HCEC 1CT (cell line): ENCODE measurements at places on chromosomes 6 and 20.

DNA sequence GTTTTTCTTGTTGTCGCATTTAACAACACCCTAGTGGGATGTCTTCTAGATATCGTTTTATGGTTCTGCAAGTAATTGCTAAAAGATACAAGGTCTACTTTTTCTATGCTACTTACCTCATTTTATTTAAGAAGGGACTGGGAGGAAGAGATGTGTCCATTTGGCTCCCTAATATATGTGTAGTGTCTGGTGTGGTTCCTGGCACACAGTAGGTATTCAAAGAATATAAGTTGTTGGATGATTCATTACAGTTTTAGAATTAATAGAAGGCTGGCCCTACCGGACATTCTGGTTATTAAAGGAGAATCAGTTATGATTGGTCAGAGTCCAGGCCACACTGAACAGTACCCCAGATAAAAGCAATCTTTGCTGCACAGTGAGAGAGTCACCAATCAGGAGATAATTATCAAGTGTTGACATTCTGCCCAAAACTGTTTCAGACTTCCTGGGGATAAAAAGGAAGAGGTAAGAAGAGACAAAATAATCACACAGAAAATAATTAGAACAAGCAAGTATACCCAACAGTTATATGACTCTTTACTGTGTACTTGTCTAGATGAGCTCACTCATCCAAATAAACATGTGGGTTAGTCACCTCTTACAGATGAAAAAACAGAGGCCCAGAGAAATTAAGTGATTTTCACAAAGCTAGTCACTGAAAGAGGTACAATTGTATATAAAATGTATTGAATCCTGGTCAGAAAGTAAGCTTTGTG is 7.0 kb downstream of the TMEM244 start:
- DNase-seq, result peak; percentile 81

GRCh38 chr6:43768983-43769525 is 957 bp upstream of the VEGFA start:
- peak; percentile 94 for DNase-seq

- no peak for DNase-seq
Measured at GRCh38 chr6:12823847-12824246, 107.3 kb downstream of the PHACTR1 start.

DNA sequence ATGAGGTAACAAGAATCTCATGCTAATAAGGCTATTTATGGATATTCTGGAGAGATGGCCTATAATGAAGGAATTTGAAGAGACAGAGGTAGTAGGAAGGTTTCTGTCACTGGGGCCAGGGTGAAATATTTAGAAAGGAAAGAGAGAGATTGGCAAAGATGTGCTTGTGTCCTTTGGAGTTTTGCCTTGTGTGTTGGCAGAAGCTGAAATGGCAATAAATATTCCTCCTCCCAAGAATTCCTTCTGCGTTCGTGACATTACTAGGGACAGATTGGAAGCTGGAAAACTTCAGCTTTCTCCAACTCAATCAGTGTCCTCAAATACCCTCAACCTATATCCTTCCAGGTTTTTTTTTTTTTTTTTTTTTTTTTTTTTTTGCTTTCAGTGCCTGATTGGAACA is 6.3 kb downstream of the SAMD5 start:
- DNase-seq, result no peak

DNA sequence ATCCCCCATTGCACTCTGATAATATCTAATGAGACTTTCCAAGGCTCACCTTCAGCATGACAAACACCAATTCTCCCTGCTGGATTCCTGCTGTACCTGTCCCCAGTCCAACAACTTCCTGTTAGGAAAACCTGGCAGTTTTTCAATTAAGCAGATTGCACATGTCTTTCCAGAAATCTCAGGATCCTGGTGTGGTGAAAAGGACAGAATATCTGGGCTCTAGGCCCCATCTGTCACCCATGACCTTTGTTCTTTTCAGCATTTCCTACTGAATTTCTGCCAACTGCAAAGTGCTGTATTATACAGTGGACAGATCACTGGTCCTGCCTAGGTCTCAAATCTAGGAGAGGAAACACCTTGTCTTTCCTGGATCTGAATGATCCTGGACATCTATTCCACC is 27.7 kb upstream of the DTNBP1 start:
- DNase-seq, result no peak

GRCh38 chr6:11734861-11735613 is 43.6 kb downstream of the ADTRP start:
- no peak for DNase-seq

DNA sequence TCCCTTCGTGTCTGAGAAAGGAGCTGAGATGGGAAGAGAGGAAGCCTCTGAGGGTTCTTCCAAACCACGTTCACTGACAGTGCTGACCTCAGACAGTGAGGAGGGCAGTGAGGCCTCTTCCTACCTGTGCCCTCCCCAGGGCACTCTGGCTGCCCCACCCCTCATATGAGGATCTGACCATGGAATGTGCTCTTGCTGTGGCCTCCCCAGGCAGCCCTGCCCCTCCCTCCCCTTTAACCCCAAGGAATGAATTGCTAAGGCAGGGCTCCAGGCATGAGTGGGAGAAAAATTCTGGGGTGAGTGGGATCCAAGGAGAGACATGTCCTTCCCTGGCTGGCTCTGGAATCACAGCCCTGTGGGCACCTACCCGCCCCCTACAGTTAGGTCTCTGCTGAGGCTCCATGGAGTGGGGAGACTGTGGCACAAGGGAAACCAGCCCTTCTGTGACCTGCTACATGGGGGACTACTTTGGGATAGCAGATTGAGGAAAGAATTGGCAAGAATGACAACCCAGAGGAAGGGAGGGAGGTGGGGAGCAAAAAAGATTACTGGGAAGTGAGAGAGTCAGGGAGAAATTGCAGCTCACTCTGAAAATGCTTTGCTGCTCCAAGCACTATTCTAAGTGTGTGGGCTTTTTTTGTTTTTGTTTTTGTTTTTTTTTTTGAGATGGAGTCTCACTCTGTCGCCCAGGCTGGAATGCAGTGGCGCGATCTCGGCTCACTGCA is 29.4 kb downstream of the TNXB start:
- DNase-seq, result no peak

DNA sequence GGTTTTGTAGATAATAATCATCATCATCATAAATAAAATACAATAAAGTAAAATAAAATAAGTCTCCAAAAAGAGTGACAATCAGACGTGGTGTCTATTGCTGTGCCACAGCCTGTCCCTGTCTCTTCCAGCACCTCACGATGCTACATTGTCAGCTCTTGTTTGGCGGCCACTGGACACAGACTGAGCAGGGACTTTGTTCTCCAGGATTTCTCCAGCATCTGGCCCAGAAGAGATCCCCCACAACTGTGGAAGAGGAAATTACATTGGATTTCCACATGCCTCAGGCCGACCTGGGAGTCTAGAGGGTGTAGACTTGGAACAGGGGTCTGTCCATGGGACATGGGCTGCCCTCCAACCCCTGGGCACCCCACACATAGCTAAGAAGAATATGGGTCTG is 39.2 kb upstream of the RALY start:
- DNase-seq, result no peak

- DNase-seq, result no peak
Measured at GRCh38 chr20:50471231-50471630, 39.0 kb upstream of the PTPN1 start.

GRCh38 chr6:8243475-8243874 is 141.1 kb upstream of the EEF1E1 start:
- DNase-seq, result no peak

DNA sequence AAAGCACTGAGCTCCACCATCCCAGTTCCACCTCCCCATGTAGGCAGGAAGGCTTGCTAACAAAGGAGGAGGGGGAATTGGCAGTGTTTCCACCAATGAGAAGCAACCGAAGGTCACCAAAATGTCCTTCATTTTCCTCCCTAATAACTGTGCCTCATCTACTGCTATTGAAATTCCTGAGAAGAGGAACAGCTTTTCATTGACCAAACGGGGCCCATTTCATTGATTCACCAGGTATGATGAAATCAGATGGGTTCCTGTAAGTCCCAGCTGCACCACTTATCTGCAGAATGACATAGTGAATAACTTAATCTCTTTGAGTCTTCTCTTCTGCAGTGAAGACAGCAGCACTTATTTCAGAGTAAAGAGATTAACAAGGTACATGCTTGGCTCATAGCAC is 17.3 kb downstream of the TREM1 start:
- DNase-seq, result no peak

DNA sequence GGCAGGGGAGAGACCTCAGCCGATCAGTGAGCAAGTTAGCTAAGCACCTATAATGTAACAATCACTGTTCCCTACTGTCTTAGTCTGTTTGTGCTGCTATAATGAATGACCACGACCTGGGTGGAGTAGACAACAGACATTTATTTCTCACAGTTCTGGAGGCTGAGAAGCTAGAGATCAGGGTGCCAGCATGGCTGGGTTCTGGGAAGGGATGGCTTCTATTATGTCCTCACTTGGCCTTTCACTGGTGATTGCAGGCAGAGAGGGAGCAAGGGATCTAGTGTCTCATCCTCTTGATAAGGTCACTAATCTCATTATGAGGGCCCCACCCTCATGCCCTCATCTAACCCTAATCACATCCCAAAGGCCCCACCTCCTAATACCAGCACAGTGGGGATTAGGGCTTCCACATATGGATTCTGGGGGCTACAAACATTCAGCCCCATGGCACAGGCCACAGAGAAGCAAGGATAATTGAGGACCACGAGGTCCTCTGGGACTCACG is 162.5 kb downstream of the CD83 start:
- DNase-seq, result no peak

GRCh38 chr20:49140834-49141233 is 47.3 kb downstream of the STAU1 start:
- DNase-seq, result no peak

DNA sequence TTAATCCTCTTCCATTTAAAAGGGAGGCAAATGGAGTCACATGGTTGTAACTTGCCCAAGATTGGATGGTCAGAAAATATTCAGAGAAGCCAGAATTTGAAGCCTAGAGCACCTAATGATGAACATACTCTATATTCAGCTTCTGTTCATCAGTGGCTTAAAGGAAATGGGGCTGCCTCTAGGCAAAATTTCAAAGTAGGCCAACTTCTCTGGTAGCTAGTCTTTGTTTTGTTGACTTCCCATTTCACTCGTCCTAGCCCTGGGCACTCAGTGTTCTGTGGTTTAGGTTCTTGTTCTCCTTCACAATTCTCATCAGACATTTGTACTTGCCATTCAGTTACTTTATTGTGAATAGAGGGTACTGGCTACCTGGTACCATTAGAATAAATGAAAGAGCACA is 13.2 kb downstream of the MAP3K7 start:
- no peak for DNase-seq

DNA sequence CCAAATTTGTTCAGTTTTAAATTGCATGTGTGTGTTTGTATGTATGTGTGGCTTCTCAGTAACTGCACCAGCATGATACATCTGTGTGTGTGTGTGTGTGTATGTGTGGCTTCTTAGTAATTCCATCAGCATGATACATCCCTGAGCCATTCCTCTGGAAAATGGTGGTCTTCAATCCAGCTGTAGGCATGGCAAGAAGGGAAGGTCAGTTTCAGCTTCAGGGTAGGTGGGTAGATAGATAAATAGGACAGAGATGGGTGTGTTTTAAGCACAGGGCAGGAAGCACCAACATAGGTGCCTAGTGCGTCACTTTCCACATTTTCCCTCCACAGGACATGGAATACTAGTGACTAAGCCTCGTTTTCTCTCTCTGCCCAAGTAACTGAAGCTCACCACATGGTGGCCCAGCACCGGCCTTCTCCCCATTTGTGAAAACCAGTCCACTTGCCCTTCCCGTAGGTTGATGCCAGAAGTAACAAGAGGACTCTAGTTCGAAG is 82.9 kb downstream of the RPP40 start:
- DNase-seq, result peak; percentile 23

DNA sequence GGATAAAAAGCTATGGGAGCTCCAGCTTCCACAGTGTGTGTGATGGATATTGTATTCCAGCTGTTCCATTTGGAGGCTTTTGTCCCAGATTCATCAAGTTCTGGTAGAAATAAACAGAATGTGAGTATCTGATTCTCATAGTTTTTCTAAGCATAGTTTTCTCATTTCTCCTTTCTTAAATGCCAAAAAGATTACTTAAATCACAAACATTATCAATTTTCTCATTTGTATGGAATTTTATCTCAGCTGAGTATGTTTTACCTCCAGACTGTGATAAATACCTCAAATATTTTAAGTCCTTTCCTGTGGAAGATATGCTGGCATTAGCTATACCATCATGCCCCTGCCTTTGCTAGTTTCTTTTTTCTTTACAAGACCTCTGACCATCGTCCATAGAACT is 767.3 kb downstream of the TFAP2A start:
- DNase-seq, result no peak

DNA sequence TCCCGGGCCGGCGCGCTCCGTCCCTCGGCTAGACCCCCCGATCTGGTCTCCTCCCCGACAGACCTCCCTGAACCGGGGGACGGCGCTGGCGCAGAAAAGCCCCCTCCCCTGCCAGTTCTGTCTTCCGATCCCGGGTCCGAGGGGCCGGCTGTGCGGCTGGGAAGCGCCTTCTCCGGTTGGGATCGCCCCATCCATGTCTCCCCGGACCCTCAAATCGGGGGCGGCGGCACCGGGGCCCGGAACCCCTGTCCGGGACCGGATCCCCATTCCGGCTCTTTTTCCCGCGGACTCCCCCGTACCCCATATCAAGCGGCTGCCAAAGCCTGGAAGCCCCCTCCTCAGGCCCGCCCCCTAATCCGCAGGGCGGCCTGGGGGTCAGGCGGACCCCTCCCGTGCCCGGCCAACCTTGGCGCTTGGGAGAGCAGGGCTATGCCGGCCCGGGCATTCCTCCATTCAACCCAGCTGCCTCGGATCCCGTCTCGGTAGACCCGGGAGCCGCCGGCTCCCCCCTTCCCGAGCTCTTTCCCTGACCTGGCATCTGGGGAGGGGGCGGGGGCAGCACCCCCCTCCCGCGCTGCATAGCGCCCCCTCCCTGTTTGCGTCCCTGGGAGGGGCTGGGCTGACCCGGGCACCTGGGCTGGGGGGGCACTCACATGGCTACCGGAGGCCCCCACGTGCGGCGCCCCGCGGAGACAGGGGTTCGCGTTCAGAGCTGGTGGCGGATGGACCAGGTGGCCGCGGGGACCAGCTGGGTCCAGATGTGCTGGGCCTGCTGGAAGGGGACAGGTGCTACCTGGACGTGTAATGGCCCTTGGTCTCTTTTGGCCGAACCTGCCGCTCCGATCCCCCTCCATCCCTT is 643 bp downstream of the DLGAP4 start:
- DNase-seq, result no peak

DNA sequence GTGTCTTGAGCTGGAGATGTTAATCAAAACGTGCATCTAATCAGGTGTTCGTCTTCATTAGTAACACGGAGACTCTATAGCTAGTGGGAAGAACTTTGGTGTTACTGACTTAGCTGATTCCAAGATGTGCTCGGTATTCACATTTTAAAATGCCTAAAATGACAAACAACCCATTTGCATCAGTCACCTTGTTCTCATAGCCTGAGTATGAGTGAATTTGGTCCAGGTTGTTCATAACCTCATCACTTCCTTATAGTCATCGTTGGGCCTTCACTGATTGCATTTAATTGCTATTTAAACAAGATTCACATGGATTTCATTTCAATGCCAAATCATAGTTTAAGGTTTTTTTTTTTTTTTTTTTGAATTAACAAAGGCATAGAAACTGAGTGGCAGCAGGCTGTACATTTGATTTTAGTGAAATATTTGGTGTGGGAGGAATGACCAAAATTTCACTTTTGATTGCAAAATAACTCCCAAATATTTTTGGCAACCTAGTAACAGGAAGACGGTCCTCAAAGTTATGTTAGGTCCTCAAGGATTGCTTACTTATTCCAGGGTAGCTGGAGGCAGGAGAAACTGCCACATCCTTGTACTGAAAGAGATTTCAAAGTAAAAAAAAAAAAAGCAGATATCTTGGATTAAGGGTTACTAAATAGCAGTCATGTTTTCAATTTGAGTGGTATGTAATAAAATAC is 104.7 kb downstream of the JARID2 start:
- no peak for DNase-seq
